ENCODE measurements at places on chromosomes 4 and X.
A peak's percentile ranks its signal among the peaks of the same experiment; 100 is the strongest.

- DNase-seq = no peak
These were observed 55.8 kb downstream of the FGF16 start for GRCh38 chrX:77502951-77503525.

GRCh38 chr4:172042714-172043114 is 229.5 kb downstream of the GALNTL6 start:
- DNase-seq = no peak

- DNase-seq = no peak
These were observed 206.3 kb downstream of the SLC4A4 start for GRCh38 chr4:71545168-71545567.

GRCh38 chrX:119871245-119871598 is 311 bp downstream of the RNF113A start:
- DNase-seq = peak; percentile 43

DNA sequence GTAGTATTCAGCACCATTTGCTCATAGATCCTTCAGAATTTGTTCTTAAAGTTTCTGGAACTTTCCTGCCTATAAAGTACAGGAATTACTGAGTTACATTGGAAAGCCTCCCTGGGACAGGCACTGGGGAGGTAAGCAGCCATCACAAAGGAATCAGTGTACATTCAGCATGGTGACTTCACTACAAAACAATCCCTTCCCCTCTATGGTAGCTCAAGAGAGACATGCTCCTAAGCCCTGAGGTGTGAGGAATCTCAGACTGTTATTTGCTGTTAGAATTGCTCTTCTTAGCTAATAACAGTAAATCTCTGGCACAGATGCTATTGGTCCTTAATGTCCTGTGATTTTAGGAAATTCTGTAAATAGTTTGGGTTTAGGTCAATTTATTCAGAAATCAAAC is 1898.0 kb upstream of the PCDH7 start:
- DNase-seq = no peak

DNA sequence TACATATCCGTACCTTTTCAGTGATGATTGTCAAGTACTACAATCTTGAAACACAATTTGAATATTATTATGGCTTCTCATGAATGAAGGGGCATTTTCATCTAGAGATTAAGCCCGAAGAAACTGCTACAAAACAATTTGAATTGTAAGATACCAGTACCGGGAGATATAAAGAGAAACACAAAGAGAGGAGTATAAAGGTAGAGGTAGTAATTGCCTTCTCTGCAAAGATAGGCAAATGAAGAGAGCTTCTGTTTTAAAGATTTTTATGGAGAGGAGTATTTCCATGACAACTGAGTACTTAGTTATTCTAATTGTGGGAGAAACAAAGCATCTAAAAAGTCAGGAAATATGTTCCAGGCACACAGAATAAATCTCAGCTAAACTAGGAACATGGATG is 25.3 kb upstream of the KCNIP4 start:
- DNase-seq = no peak

- no peak for DNase-seq
These were observed 281.5 kb upstream of the DKK2 start for GRCh38 chr4:107317611-107318010.

DNA sequence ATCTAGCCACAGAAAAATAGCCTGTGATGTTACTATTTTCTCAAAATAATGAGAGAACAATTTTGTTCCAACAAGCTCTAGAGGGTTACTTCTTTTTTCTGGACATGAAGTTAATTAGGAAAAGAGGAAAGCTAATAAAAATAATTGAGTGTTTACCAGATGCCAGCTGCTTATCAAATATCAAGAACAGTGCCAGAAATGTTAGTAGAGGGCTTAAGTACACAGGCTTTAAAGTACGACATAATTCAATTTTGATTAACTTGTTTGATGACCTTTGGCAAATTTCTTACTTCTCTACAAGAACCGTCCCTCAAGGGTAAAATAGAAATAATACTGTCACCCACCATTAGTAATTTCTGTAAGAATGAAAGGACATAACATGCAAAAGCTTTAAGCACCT is 977.0 kb downstream of the FSTL5 start:
- DNase-seq = no peak

DNA sequence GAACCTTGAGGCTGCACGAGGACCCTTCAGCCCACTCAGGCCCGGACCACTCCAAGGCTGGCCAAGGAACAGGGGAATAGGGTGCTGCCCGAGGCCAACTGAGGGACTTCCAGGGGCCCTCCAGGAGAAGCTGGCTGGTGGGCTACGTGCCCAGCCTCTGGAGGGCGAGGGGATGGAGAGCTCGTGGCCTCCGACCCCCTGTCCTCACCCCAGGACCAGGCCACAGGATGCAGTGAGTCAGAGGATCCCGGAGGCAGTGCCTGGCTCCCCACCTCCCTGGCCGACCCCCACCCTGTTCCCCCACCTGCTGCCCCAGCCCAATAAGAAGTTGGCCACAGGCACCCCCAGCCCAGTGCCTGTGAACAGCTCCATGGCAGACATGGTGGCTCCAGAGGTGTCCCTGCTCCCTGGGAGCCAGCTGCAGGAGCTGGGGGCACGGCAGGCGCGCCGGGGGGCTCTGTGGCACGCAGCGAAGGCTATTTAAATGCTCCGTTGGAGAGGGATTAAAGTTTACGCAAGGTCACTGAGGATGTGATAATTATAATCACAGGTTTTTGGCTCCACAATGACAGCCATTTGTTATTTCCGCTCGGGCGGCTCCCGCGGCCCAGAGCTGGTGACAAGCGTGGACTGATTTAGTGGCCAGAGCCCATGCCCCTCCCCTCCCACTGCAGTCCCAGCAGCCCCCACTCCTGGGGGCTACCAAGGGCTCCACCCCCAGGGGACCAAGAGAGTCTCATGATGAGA is 95.7 kb upstream of the NKX1-1 start:
- DNase-seq = no peak

GRCh38 chr4:158613046-158613445 is 58.6 kb downstream of the C4orf46 start:
- no peak for DNase-seq

DNA sequence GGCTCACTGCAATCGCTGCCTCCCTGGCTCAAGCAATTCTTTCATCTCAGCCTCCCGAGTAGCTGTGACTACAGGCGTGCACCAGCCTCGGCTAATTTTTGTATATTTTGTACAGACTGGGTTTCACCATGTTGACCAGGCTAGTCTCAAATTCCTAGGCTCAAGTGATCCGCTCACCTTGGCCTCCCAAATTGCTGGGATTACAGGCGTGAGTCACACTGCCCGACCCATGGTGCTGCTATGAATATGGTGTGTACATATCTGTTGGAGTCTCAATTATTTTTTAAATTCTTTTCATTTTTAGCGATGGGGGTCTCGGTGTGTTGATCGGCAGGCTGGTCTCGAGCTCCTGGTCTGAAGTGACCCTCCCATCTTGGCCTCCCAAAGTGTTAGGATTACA is 78.0 kb upstream of the PRKX start:
- no peak for DNase-seq

DNA sequence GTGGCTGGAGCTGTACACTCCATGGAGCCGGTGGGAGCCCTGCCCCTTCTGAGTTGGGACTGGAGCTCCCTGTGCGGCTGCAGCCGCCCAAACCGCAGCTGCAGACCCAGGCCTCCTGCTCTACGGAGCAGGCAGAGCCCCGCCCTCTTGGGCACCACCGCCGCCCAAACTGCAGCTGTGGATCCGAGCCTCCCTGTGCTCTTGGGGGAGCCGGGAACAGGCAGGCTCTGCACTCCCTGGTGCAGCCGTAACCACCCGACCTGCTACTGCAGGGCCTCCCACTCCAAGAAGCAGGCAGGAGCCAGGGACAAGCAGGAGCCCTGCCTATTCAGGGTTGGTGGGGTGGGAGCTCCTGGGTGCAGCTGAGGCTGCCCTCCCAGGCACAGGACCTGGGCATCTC is 237.5 kb upstream of the ATP6AP2 start:
- DNase-seq = peak; percentile 20

- no peak for DNase-seq
These were observed 31.4 kb downstream of the HMX1 start for GRCh38 chr4:8840006-8840793.

- DNase-seq = no peak
These were observed 66.2 kb upstream of the TACR3 start for GRCh38 chr4:103786014-103786413.

GRCh38 chr4:48065587-48066052 is 49.0 kb downstream of the NIPAL1 start:
- no peak for DNase-seq

- DNase-seq = no peak
These were observed 73.1 kb downstream of the MAGEB17 start for GRCh38 chrX:16240231-16240905.

- no peak for DNase-seq
These were observed 262.8 kb downstream of the DKK2 start for GRCh38 chr4:106773076-106773905.

DNA sequence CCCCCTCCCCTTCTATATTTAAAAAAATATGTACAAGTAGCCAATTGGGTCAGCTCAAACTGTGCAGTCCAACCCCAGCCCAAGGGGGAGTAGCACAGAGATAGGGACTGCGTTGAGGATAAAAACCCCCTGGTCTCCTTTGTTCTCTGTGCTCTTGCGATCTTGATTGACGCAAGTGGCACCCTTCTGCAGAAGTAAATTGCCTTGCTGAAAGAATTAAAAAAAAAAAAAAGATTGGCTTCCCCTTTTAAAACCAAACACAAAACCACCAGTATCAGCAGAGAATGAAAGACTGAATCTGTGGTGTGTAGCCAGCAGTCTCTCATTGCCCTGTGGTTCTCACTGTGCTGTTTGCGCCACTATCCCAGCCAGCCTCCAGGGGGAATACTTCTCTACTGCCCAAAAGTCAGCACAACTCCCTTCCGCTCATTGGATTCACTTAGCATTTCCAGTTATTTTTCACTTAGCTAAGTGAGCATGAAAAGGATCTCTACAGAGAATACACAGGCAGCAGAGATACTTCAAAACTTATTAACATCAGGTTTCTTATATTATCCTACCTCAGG is 29.7 kb downstream of the MANBA start:
- DNase-seq = no peak

- no peak for DNase-seq
These were observed 103.1 kb upstream of the PCDH7 start for GRCh38 chr4:30616942-30617646.

GRCh38 chrX:138709886-138710791 is 1.4 kb downstream of the FGF13 start:
- DNase-seq = no peak

GRCh38 chr4:74932832-74933561 is at the start of gene PARM1:
TSS of gene PARM1 (plus strand) at chr4:74933116. CDS start at chr4:74933328, 212 bp downstream.
- DNase-seq = peak; percentile 92

GRCh38 chr4:129278868-129279267 is 182.9 kb downstream of the C4orf33 start:
- DNase-seq = no peak

DNA sequence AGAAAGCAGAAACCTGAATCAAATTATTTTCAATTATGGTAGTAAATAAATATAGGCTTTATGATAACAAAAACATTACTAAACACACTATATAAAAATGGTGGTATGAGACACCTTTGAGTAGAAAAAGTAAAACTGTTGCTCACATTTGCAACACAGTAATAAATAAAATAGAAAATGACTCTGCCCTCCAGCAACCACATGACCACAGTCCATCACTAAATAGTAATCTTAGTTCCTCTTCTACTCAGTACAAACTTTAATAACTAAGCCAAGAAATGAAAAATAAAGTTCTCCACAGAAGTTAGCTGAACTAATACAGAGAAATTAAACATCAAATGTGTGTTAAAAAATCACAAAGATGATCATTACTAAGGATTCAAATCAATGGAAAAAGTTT is 108.5 kb downstream of the ADGRA3 start:
- no peak for DNase-seq

DNA sequence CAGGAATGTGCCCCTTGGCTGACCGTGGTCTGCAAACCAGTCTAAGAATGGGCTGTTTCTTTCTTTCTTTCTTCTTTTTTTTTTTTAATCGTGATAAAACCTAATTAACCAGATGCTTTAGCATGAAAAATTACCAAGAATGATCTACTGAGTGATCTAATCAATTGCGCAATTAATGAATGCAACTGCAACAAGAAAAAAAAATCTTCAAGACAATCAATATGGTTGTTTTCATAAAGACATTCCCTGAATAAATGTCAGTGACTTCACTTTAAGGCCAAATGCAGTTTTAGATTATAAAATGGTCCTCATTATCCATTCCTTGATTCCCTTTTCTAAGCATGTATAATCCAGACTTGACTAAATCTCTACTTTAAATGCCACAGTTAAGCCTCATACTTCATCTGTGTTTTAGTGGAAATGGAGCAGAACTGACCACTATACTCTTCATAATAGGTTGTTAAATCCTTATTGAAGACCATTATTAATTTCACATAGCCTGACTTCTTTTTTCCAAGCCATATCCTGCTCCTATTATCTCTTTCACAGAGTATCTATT is 51.6 kb upstream of the SETD7 start:
- no peak for DNase-seq

DNA sequence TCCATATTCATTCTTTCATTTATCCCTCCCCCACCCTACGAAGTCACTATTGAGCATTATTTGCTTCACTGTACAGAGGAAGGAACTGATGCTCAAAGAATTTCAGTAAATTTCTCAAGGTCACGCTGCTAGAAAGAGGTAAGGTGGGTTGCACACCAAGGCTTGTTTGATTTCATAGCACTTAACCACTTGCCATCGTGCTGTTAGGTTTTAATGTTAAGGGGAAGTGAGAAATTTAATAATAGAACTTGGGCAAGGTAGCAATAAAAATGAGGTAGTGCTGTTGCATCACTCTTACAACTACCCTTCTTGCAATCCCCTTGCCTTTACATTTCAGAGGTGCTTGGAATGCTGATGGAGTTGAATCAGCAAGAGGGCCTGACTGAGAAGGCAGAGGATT is 343.1 kb downstream of the MID1IP1 start:
- no peak for DNase-seq

- DNase-seq = no peak
These were observed 4.6 kb upstream of the DCAF12L2 start for GRCh38 chrX:126170720-126171119.

DNA sequence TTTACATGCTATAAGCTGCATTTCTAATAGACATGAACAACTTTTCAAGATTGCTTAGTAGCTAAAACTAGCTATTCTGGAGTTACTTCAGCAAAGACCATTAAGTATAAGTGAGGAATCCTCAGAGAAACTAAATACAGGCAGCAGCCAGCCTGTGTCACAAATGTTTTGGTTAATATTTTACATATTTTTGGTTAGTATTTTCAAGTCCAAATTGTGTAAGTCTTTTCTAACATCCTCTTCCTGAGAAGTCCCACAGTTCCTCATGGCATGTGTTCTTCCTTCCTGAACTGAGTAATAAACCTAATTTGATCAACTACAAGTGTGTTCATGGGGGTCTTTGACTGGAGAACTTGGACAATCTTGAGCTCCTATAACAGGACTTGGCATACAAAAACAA is 42.4 kb upstream of the MCF2 start:
- no peak for DNase-seq

GRCh38 chrX:150759568-150760416 is 66.6 kb downstream of the MTMR1 start:
- no peak for DNase-seq

GRCh38 chr4:36461344-36461743 is 179.9 kb downstream of the DTHD1 start:
- no peak for DNase-seq

- DNase-seq = no peak
These were observed 112.3 kb upstream of the BANK1 start for GRCh38 chr4:101678180-101678579.

All from caudate nucleus (tissue), 63 donors.